Ascending aorta (tissue), 2 donors: ENCODE measurements at places on chromosomes 2 and 18.
A peak's percentile ranks its signal among the peaks of the same experiment; 100 is the strongest.

DNA sequence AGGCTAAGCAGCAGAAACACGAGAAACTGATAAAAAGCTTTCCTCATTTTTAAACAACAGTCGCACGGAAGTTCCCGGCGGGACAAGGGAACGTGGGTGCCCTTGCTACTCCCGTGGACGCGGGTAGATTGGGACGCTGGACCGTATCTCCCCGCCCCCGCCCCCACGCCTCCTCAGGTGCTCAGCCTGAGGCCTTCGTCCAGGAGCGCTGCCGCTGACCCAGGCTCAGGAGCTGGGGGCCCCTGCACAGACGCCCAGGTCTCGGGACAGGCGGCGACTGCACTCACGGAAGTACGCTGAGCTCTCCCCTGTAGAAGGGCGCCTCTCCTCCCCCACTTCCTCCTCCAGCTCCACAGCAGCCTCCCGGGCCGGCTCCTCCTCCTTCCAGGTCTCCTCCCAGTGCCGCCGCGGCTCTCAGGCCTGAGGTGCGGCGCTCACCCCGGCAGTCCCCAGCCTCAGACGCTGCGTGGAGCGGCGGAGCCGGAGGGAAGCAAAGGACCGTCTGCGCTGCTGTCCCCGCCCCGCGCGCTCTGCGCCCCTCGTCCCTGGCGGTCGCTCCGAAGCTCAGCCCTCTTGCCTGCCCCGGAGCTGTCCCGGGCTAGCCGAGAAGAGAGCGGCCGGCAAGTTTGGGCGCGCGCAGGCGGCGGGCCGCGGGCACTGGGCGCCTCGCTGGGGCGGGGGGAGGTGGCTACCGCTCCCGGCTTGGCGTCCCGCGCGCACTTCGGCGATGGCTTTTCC lies at the start of gene ITGAV:
ITGAV (plus strand) TSS at position 445 of the 738 bp plus-strand sequence; CDS start at position 728, 283 bp downstream.
- no peaks in the 10 kb centered on the region for H3K4me1 ChIP-seq
- H3K27ac ChIP-seq: peak within 1 kb of the TSS; percentile 94
- H3K27me3 ChIP-seq: no peaks in the 10 kb centered on the region
- DNase-seq: peak; percentile 96

DNA sequence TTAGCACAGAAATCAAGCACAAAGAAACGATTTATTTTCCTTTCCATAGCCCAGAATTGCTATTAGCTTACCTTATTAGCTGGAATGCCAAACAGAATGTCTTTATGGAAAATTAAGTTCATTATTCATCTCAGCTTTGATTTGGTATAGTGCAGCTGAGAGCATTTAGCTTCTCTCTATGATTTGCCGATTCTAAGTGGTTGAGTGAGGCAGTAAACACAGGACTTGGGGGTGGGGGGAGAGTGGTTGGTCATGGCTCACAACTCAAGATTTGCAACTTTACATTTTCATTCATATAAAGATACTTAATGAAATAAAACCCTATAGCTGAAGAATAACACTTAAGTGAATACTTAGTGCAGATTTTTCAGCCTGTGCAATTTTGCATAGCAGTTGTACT lies 395.2 kb downstream of the TGIF1 start:
- H3K4me3 ChIP-seq: no peak overlapping the region
- no peak for DNase-seq
- H3K27ac ChIP-seq: no peak overlapping the region
- no peaks in the 10 kb centered on the region for H3K36me3 ChIP-seq
- H3K27me3 ChIP-seq: no peaks in the 10 kb centered on the region
- no peaks in the 10 kb centered on the region for H3K4me1 ChIP-seq

DNA sequence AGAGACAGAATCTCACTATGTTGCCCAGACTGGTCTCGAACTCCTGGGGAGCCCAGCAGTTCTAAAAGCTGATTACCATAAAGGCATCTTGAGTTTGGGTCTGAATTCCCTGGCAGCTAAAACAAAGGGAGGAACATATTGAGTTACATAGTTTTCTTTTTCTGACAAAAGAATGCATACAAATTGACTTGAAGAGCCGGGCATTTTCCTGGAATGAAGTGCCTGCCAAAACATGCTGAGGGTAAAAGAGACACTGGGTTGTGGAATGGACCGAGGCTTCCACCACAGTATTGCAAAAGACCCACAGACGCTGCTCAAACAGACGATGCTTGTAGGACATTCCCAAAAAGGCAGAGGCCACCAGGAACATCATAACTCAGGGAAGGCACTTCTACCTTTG lies 35.1 kb upstream of the ROCK2 start:
- H3K27ac ChIP-seq: peak overlapping the region; percentile 93
- no peaks in the 10 kb centered on the region for H3K36me3 ChIP-seq
- no peak overlapping the region for H3K4me3 ChIP-seq
- peaks cover 17% of the 10 kb centered on the region for H3K4me1 ChIP-seq
- H3K27me3 ChIP-seq: no peaks in the 10 kb centered on the region

DNA sequence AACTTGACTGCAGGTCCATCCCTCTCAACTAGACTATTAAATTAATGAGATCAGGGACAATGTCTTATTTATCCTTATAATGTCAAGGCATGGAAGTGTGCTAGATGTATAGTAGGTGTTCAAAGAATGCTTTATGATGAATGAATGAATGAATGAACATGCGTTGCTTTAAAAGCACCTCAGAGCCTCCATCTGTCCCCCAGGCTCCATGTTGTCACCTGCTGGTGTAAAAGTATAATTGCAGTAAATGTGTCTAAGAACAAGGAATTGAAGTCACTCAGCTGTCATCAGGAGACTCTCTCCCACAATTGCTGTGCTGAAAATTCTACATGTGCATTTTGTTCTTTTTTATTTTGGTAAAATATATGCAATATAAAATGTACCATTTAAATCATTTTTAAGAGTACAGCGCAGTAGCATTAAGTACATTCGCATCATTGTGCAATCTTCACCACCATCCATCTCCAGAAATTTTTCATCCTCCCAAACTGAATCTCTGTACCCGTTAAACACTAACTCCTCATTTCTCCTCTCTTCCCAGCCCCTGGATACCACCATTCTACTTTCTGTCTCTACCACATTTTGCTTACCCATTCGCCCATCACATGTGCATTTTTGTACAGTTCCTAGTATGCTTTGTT lies 52.6 kb downstream of the GNAL start:
- H3K27me3 ChIP-seq: no peaks in the 10 kb centered on the region
- no peak overlapping the region for H3K4me3 ChIP-seq
- DNase-seq: no peak
- no peak overlapping the region for H3K27ac ChIP-seq
- H3K36me3 ChIP-seq: no peaks in the 10 kb centered on the region

GRCh38 chr2:217802876-217803652 lies 199.7 kb downstream of the TNS1 start:
- H3K4me1 ChIP-seq: peaks cover 32% of the 10 kb centered on the region
- H3K27ac ChIP-seq: peak overlapping the region; percentile 10
- H3K36me3 ChIP-seq: peaks cover 85% of the 10 kb centered on the region
- DNase-seq: no peak
- H3K27me3 ChIP-seq: no peaks in the 10 kb centered on the region
- H3K4me3 ChIP-seq: no peak overlapping the region

- H3K36me3 ChIP-seq: no peaks in the 10 kb centered on the region
- no peak overlapping the region for H3K4me3 ChIP-seq
These were observed 87.3 kb downstream of the INHBB start for GRCh38 chr2:120432976-120433815.

- no peak overlapping the region for H3K27ac ChIP-seq
- DNase-seq: no peak
- no peak overlapping the region for H3K4me3 ChIP-seq
- no peaks in the 10 kb centered on the region for H3K36me3 ChIP-seq
- H3K27me3 ChIP-seq: no peaks in the 10 kb centered on the region
- no peaks in the 10 kb centered on the region for H3K4me1 ChIP-seq
These were observed 510.4 kb upstream of the CNTNAP5 start for GRCh38 chr2:123514613-123515207.

GRCh38 chr2:100009743-100010142 lies 132.6 kb downstream of the AFF3 start:
- H3K4me1 ChIP-seq: no peaks in the 10 kb centered on the region
- H3K27me3 ChIP-seq: no peaks in the 10 kb centered on the region
- no peaks in the 10 kb centered on the region for H3K36me3 ChIP-seq

GRCh38 chr2:64881037-64881492 lies 108.1 kb upstream of the SLC1A4 start:
- H3K27ac ChIP-seq: no peak overlapping the region
- no peak overlapping the region for H3K4me3 ChIP-seq
- no peaks in the 10 kb centered on the region for H3K36me3 ChIP-seq
- H3K27me3 ChIP-seq: no peaks in the 10 kb centered on the region
- no peak for DNase-seq

GRCh38 chr2:62956651-62957050 lies 94.0 kb upstream of the OTX1 start:
- no peak for DNase-seq
- no peaks in the 10 kb centered on the region for H3K27me3 ChIP-seq
- H3K27ac ChIP-seq: no peak overlapping the region
- H3K36me3 ChIP-seq: peaks cover 4% of the 10 kb centered on the region
- H3K4me1 ChIP-seq: no peaks in the 10 kb centered on the region

GRCh38 chr2:62287899-62288880 lies 92.3 kb downstream of the B3GNT2 start:
- H3K4me3 ChIP-seq: no peak overlapping the region
- no peak for DNase-seq
- no peaks in the 10 kb centered on the region for H3K36me3 ChIP-seq
- peaks cover 2% of the 10 kb centered on the region for H3K4me1 ChIP-seq

DNA sequence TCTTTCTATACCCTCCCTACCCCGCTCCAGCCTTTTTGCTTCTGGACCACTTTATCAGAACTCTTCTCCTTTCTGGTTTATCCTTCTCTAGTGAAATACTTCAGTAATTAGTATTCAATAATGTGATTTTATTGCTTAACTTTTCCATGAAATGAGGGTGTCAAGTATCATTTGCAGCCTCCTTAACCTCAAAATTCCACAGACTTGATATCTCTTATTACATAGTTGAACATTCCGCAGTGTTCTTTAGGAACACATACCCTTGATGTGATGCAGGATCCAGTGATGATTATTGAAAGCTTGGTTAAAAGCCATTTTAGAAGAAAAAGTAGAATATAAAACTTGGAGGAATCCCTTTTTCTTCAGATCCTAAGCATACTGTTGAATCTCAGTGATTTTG lies 94.8 kb downstream of the GREB1L start:
- H3K27ac ChIP-seq: no peak overlapping the region
- no peak for DNase-seq
- no peaks in the 10 kb centered on the region for H3K27me3 ChIP-seq
- no peaks in the 10 kb centered on the region for H3K36me3 ChIP-seq
- H3K4me1 ChIP-seq: no peaks in the 10 kb centered on the region

DNA sequence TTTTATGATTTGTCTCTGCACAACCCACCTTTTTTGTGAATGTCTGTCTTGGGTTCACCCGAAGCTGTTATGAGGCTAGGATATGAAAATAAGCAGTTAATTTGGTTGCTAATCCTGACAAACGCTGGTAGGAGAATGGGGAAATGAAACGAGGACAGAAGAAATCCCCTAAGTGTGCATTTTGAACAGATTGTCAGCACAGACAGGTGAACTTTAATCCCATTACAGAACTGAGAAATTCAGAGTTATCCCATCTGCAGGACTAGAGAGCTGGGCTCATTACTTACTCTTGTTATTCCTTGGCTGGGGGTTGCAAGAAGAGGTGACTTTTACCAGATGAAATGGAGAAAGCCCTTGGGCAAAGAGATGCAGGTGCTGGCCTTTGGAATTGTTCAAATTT lies 123.3 kb upstream of the NYAP2 start:
- no peaks in the 10 kb centered on the region for H3K27me3 ChIP-seq
- no peak overlapping the region for H3K4me3 ChIP-seq
- no peak overlapping the region for H3K27ac ChIP-seq
- H3K4me1 ChIP-seq: no peaks in the 10 kb centered on the region

DNA sequence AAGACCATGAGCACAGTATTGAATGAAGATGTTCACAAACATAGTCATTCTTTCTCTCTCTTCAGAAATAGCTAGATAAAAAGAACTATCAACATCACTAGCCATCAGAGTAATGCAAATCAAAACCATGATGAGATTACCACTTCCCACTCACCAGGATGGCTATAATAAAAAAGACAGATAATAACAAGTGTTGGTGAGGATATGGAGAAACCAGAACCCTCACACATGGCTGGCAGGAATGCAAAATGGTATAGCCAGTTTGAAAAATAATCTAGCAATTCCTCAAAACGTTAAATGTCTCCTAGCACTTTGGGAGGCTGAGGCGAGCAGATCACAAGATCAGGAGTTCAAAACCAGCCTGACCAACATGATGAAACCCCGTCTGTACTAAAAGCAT lies 31.3 kb upstream of the PPP1CB start:
- H3K27me3 ChIP-seq: no peaks in the 10 kb centered on the region
- H3K36me3 ChIP-seq: no peaks in the 10 kb centered on the region
- H3K4me3 ChIP-seq: no peak overlapping the region
- no peak overlapping the region for H3K27ac ChIP-seq
- DNase-seq: no peak
- peaks cover 17% of the 10 kb centered on the region for H3K4me1 ChIP-seq

DNA sequence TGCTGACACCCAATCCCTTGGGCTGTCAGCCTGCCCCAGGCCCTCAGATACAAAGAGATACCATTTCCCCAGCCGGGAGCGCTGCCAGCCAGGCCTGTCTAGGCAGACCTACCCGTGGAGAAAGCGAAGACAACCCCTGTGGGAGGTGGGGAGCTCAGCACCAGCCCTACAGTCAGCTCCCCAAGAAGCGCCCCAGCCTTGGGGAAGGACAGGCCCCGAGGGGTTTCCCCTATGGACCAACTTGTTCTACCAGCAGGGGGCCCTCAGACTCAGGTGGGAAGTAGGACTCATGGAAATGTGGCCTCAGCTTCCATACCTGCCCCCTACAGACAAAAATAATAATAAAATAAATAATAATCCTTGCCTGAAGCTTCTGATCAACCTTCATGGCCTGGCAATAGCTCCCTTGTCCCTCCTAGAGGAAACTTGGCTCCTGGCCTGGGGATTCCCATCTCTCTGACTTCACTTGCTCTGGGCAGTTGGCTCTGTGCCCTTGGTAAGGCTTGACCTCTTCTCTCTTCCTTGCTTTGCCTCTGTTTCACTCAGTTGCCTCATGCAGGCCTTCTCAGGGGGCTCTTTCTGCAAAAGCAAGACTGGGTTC lies 7.0 kb downstream of the SLC35F6 start:
- H3K4me3 ChIP-seq: no peak overlapping the region
- peak overlapping the region; percentile 77 for H3K27ac ChIP-seq
- no peaks in the 10 kb centered on the region for H3K27me3 ChIP-seq

DNA sequence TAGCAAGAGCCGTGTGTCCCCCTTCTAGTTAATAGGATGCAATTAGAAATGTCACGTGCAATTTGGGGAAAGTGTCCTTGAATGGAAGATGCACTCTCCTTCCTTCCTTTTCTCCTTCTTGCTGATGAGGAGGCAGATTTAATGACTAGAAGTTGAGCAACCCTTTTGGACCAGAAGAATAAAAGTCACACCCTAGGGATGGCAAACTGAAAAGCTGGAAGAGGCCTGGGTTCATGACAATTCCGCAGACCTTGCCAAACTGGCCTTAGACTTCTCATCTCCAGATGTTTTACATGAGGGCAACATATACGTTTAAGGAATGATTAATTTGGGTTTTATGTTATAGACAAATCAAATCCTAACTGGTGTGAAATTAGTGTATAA lies 38.6 kb upstream of the NCOA1 start:
- no peaks in the 10 kb centered on the region for H3K27me3 ChIP-seq
- H3K27ac ChIP-seq: no peak overlapping the region
- H3K36me3 ChIP-seq: no peaks in the 10 kb centered on the region
- peaks cover 3% of the 10 kb centered on the region for H3K4me1 ChIP-seq
- no peak for DNase-seq
